Stimulated activated CD8-positive, alpha-beta memory T cell treated with anti-CD3 and anti-CD28 coated beads, Interleukin-15, amount 100 ng/mL, for 4 hours (primary cell): ENCODE measurements at places on chromosomes 12 and 14.

DNA sequence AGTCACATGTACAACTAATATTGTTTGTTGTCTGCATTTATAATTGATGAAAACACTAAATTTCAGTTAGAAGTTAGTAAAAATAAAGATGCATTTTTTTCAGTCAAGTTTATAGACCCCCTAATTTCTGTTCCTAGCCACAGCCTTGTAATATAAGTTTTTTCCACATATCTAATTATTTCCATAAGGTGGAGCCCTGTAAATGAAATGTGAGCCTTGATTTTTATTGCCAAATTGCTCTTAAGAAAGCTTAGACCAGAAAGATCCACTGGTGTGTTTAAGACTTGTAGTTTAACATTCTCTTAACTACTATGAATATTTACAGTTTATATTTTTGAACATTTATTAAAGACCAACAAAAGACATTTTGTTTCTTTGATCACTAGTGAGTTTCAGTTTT, 322.1 kb upstream of the RGS6 start:
- no peak for DNase-seq

DNA sequence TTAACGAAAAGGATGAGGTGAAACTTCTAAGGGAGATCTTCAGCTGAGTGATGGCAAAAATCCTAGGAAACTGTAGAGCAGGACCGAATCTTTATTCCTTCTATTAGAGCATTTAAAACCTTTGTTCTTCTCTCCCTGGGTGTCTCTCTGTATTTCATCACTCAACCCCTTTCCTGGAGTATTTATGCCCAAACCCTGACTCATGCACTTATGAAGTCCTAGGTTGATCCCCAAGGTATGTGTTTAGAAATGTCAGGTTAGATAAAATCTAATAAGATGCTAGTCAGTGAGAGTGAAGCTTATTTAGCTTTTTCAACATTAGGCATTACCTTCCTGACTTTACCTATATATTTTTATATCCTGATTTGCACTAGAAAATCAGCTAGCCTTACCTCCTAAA, 239.8 kb upstream of the NPAS3 start:
- DNase-seq: no peak

DNA sequence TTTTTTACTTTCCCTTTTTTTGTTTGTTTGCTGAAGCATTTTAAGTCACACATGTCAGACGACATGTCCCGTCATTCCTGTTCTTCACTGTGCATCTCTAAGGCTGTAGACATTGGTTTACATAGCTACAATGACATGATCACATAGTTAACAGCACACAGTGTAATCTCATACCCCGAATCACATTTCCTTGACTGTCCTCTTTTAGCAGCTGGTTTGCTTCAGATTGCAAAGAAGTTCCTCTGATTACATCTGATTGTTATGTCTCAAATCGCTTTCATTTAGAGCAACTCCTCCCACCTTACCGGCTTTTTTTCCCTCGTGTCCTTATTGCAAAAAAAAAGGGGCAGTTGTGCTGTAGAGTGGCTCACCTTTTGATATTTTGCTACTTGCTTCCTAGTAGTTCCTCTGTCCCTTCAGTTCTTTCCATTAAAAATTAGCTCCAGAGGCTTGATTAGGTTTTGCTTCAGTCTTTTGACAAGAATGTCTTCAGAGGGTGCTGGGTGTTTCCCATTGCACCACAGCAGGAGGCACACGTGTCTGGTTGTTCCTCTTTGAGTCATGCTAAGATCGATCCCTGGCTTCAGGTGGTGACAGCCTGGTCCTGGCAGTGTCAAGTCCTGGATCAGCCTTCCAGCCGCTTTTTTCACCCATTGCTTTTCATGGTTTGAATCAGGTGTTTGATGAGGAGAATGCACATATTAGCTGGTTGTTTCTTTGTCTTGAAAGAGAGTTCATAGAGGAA, 35.0 kb downstream of the ZNF664 start:
- no peak for DNase-seq

GRCh38 chr14:76950055-76951020, 78.2 kb downstream of the IRF2BPL start:
- DNase-seq: no peak

DNA sequence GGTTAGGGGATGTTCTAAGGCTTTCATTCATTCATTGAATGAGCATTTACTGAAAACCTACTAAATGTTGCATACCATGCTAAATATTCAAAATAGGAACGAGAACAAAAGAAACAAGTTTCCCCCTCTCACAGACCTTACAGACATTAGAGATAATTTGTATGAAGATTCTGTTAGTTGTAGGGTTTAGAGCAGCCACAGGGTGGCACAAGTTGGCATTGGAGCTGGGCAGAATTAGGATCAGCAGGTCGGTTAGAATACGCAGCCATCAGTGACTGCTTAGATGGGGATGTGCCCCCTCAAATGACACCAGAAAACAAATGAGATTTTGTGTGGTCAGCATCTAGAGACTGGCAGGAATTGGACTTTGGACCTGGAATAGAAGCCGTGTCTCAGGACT, 166.3 kb upstream of the DAAM1 start:
- DNase-seq: no peak

DNA sequence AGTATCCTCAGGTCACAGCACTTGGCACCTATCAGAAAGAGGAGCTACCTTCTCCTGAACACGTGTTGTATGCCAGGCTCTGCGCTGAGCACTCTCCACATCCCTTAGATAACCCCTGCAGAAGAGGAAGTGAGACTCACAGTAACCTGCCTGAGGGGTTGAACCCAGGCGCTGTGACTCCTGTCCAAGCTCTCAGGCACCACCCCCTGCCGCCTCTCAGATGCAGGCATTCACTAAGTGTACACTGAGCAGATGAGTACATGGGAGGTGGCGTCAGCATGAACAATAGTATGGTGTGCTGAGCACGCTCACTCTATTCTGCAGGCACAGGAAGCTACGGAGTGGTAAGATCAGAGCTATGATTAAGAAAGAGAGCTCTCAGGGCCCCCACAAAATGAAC, 21.0 kb upstream of the RIC8B start:
- peak; percentile 54 for DNase-seq

DNA sequence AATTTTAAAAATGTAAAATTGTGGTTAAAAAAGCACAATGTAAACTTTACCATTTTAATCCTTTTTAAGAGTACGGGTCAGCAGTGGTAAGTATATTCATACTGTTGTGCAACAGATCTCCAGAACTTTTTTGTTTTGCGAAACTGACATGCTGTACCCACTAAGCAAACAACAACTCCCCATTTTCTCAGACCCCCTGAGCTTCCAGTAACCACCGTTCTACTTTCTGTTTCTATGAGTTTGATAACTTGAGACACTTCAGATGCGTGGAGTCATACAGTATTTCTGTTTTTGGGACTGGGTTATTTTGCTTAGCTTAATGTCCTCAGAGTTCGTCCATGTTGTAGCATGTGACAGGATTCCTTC, 38.0 kb downstream of the CHST11 start:
- no peak for DNase-seq

- DNase-seq: no peak
These were observed 147.4 kb upstream of the EGLN3 start for GRCh38 chr14:34098045-34098984.
